ENCODE measurements at places on chromosomes 3 and 15.

GRCh38 chr3:124157748-124158147 lies 165.8 kb upstream of the ROPN1 start:
- DNase-seq = no peak

- DNase-seq = no peak
Measured at GRCh38 chr3:64188810-64189560, 36.3 kb downstream of the PRICKLE2 start.

- no peak for DNase-seq
Measured at GRCh38 chr15:36117296-36117787, 462.1 kb upstream of the CDIN1 start.

DNA sequence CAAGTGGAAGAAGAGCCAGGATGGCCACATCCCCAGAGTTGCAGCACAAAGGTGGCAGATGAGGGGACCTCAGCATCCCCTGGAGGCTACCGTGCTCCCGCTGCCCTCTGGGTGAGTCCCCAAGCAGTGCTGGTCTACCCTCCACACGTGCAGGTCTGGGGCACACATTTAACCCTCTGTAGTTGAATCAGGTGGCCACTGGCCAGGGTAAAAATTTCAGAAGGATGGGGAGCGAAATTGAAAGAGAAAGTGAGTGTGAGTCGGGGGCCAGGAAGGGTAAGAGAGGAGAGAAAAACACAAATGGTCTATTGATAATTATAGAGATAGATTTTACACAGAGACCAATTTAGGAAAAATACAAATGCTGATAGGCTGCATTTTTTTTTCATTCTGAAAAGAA lies 139.5 kb upstream of the EIF1B start:
- no peak for DNase-seq

GRCh38 chr3:33537133-33537532 lies 96.9 kb upstream of the UBP1 start:
- no peak for DNase-seq

- no peak for DNase-seq
Measured at GRCh38 chr3:138782755-138783154, 52.0 kb downstream of the PIK3CB start.

DNA sequence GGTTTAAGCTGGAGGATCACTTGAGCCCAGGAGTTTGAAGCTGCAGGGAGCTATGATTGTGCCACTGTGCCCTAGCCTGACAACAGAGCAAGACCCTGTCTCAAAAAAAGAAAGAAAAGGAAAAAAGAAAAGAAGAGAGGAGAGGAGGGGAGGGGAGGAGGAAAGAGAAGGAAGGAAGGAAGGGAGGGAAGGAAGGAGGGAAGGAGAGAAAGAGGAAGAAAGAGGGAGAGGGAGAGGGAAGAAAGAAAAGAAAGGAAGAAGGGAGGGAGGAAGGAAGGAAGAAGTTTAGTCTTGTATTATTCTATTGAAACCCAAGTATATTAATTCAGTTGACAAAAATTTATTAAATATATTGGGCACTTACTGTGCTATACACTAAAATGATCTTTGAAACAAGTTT lies 11.5 kb downstream of the GOLM2 start:
- no peak for DNase-seq

- no peak for DNase-seq
Measured at GRCh38 chr3:160773722-160774121, 17.7 kb downstream of the PPM1L start.

- peak; percentile 16 for DNase-seq
Measured at GRCh38 chr3:145776782-145777408, 384.1 kb downstream of the PLOD2 start.

DNA sequence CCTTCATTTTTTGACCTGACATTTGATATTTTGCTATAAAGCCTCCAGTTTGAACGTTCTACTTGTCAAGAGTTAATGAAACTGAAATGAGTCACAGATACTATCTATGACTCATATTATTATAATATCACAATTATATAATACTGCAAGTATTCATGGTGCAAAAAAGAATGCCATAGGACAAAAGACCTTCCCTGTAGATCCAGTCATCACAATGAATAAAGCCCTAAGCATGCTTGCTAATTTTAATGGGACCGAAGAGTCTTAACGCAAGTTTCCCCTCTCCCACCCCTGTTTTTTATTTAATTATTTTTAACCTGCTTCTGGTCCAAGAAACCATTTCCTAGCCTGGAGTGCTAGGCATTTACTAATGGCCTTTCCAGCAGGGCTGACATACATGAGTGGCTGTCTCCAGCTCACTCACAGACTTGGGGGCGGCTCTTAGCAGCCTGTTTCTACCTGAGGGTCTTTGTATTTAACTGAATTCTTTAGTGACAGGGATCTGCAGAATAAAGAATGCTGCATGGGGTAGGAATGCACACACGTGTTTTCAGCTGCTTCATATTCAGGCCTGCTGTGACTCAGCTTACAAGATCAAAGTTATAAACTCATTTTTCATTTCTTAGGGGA lies 61.2 kb downstream of the THBS1 start:
- no peak for DNase-seq

Data from NCI-H1436 treated with DMSO at 0.1 percent for 48 hours (cell line).